Stimulated activated CD4-positive, alpha-beta T cell treated with anti-CD3 and anti-CD28 coated beads, TNF-alpha, amount 100 ng/mL, for 1 hour (primary cell): ENCODE measurements at places on chromosomes 5 and 9.

DNA sequence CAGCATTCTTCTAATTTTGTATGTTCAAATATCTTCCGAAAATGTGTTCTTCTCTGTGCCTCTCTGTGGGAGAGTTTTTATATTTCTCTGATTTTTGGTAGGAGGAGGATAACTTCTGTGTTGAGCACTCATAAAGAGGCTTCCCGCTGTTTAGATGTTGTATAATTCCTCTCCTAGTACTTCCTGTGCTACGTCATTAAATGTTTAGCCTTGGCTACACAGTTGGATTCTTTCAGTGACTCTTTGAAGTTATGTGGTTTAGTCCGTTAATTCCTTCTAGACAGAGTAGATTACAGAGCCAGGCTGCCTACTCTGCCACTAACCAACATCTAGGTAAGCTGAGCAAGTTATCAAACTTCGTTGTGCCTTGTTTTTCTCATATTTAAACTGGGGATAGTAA lies 302.6 kb downstream of the OSTF1 start:
- no peak for DNase-seq

DNA sequence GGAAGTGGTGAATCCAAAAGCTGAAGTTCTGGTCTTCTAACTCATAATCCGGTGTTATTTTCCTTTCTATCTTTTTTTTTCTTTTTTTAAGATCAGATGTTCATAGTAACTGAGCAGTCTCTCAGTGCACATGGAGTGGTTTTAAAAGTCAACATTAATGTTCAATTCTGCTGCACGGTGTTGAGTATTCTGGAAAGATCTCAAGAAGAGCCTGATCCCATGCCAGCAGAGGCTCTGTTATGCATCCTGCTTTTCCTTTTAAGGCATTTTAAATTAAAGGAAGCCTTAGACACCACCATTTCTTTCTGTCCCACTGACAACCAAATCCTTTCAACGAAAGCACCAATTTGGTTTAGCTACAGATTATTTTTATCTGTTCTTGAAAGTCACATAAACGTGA lies 33.4 kb downstream of the SEMA5A start:
- DNase-seq = no peak

- no peak for DNase-seq
These were observed 19.8 kb downstream of the CDH6 start for GRCh38 chr5:31213257-31213656.

DNA sequence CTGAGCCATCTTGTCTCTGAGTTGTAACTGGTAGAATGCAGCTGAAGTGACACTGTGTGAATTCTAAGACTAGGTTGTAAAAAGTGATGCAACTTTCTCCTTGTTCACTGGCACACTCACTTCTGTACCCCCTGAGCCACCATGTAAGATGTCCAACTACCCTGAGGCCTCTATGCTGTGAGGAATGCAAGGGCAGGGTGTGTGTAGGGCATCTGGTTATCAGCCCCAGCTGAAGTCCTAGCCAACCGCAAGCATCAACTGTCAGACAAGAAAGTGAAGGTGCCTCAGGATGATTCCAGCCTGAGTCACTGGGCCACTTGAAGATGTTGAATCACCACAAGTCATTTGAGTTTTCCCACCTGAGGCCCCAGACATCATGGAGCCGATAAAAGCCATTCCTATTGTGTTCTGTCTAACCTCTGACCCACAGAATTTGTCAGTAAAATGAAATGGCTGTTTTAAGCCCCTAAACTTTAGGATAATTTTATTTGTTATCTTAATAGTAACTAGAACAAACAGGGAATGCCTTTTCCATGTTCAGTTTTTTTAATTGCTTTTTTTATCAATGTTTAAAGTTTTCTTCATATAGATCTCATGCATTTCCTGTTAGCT lies 18.7 kb upstream of the RHOBTB3 start:
- no peak for DNase-seq

GRCh38 chr5:174147551-174147950 lies 102.0 kb downstream of the NSG2 start:
- no peak for DNase-seq

- DNase-seq = no peak
These were observed 200.5 kb downstream of the ARHGEF28 start for GRCh38 chr5:73826301-73827105.

DNA sequence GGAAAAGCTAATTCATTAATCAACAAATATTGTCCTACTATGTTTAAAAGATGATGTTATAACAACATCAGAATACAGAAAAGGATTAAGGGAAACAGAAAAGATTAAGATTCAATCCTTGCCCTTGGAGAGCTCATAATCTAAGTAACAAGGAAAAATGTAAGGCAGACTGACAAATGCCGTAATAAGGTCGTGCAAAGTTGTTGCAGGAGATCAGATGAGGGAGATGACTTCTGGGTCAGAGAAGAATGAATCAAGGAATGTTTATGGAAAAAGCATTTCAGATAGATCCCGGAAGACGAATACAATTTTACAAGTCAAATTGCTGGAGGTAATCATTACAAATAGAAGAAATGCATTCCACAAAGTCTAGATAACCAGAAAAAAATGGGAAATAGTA lies 6.4 kb downstream of the ADAMTS6 start:
- DNase-seq = no peak

DNA sequence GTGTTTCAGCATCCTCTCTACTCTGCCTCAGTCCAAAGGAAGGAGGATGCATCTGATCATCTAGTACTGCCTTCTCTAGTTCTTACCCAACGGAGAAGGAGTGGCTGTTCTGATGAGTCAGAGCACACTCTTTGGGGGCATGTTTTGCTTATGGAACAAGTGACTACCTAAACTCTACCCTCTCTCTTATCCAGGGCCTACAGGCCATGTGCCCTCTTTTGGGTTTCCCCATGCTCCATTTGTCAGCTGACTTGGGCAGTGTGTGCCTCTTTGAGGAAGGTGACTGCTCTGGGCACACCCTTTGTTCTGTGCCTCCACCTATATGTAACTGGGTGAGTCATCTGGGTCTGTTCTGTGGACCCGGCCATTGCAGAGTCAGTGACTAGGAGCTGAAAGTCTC lies 89.6 kb upstream of the BNC2 start:
- DNase-seq = no peak

- no peak for DNase-seq
These were observed 553.3 kb downstream of the CCDC171 start for GRCh38 chr9:16106021-16106571.

- DNase-seq = no peak
These were observed 268.2 kb downstream of the MAST4 start for GRCh38 chr5:66864240-66864884.

DNA sequence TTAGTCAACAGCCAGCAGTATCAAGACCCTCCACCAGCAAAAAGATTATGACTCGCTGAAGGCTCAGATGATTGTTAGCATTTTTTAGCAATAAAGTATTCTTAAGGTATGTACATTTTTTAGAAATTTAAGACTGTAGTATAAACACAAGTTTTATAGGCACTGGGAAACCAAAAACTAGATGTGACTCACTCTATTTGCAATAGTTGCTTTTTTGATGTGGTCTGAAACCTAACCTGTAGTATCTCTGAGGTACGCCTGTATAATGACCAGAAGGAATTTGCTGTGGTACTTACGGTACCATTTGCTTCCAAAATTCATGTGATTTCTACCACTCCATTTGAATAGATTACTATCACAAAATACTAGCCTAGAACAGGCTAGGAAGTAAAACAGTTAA lies 60.8 kb downstream of the WDR41 start:
- DNase-seq = no peak

- DNase-seq = no peak
These were observed 119.5 kb downstream of the TRPM3 start for GRCh38 chr9:71001780-71002386.

DNA sequence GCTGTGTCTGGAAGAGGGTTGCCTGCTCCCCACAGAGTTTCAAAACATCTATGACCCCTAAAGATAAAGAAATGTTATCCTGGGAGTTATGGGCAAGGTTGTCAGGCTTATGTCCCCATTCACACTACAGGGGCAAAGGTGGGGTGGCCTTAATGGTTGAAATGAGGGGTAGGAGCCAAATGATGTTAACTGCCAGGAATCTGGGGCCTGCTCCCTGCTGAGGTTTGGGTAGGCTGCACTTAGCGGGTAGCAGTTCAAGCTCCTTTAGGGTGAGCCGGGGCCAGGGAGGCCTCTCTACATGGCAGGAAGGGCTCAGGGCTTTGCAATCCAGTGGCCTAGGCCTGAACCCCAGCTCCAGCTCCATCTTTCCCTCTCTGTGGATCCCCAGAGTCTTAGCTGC lies 3.0 kb downstream of the FGF18 start:
- no peak for DNase-seq

GRCh38 chr5:83048277-83048676 lies 28.9 kb downstream of the TMEM167A start:
- no peak for DNase-seq

DNA sequence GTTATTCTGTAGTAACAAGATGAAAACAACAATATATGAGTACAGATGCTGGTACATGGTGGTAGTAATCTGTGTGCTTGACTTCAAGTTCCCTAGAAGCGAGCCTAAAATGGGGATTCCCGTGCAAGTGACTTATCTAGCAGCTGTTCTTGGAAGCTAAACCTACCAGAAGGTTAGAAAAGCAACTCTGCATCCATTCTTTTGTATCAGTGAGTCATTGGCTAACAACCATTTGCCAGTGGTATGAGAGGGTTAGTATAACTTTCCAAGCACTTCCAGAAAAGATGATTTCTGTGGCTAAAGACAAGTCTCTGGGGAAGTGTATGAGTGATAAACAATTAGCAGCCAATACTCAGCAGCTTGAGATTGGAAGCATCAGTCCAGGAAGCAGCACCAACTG lies 787.7 kb upstream of the CDH6 start:
- no peak for DNase-seq

DNA sequence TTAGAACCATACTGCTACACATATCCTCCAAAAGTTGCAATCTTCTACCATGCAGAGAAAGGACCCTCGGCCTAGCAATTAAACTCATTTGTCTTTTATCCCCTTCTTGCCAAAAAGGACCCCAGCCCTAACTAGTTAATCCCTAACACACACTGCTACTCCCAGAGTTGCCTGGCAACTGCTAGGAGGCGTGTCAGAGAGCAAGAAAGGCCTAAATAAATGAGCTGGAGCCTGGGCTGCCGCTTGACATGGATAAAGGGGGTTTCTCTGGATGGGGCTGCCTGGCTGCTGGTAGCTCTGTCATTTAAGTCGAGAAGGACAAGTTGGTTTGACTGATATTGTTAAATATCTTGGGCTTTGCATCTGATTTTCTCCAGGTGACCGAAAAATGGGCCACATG lies 194.8 kb downstream of the CRB2 start:
- no peak for DNase-seq

GRCh38 chr9:121283856-121284732 lies 16.1 kb downstream of the GSN start:
- DNase-seq = no peak

DNA sequence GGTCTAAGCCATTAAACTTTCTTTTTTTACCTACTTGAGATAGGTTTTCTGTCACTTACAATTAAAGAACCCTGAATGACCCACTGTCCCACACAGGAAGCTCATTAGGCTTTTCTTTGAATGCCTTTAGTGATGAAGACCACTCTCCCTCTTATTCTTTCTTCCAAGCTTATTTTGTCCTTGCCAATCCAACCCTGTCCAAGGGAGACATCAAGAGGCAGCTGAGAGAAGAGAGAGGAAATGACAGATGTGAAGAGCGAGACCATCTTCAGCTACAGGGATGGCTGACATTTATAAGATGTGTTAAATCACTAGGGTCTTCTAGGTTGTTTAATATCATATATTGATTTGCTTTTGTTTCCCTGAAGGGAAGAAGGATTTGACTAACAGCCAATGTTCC lies 133.5 kb downstream of the FAM114A2 start:
- DNase-seq = no peak

GRCh38 chr5:14872070-14872989 lies 752 bp upstream of the ANKH start:
- no peak for DNase-seq

- DNase-seq = no peak
These were observed 169.4 kb upstream of the TMEM161B start for GRCh38 chr5:88438006-88438405.

- DNase-seq = no peak
These were observed 82.3 kb downstream of the NUDT12 start for GRCh38 chr5:103480246-103480645.

- no peak for DNase-seq
These were observed 5.5 kb downstream of the B4GALT1 start for GRCh38 chr9:33161589-33162132.

DNA sequence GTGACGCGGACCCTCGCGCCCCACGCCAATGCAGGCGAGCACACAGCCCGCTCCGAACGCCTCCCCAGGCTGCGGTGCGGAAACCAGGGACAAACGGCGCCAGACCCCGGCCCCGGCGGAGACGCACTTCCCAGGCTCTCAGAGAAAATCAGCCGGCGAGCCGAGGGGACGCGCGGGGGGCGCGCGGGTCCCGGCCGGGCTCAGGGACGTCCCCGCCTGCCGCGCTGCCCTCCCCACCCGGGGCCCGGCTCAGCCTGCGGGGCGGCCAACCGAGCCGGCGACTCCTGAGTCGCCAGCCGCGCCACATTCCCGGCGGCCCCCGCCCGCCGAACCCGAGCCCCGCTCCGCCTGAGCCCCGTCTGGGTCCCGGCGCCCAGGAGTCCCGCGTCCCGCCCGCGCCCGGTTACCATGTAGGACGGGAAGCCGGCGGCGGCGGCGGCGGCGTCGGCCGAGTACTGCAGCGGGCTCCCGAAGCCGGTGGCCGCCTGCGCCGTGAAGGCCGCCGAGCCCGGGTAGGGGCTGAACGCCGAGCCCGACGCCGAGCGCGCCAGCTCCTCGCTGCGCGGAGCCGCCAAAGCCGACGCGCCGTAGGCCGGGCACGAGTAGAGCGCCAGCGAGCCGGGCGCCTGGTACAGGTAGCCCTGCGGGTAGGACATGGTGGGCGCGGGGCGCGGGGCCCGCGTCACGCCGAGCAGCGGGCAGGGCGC lies 566 bp downstream of the IRX2 start:
- DNase-seq = no peak

DNA sequence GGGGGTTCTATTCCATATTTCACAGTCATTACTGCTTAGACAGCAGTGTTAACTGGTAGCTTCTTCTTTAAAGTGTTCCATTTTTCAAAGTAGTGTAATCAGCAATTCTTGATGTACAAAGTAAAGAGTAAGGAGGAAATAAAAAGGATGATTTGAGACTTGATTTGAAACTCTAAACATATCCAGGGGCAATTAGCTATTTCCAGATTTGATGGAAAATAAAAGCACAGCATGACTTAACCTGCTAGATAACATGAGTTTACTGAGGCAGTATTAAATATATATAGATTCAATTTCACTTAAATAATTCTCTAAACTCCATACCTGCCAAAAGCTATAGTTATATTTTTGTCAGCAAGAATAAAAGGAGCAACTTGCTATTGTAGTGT lies 29.8 kb downstream of the NR2F1 start:
- no peak for DNase-seq

DNA sequence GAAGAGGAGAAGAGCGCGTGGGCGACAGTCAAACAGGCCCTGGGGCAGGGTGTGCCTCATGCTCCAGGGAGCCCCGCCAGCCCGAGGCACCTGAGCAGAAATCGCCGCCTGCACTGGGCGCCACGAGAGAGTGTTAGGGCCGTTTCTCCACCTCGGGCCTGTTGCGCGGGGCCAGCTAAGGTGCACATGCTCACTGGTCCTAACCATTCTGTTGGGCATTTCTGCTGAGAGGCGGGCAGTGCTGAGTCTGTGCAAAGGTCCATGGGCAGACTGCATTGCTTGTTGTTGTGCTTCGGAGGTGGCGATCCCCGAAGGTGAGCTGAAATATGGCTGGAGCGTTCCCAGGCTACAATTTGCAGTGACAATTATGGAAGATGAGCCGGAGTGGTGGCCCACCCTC lies 367.8 kb upstream of the SPATA31A5 start:
- DNase-seq = no peak
